ENCODE measurements at places on chromosomes 6 and 20. TPM values are rescaled to one million over a fixed set of nuclear protein-coding genes. Genes with fewer than 3 reads are reported as not detected.

GRCh38 chr20:12180107-12180661, 262.5 kb downstream of the BTBD3 start:
- H3K4me1 ChIP-seq, result no peaks in the 10 kb centered on the region
- H3K27ac ChIP-seq, result no peak overlapping the region
- H3K4me3 ChIP-seq, result no peak overlapping the region
- no peaks in the 10 kb centered on the region for H3K27me3 ChIP-seq
- no peak for DNase-seq
- H3K36me3 ChIP-seq, result no peaks in the 10 kb centered on the region

- peaks cover 5% of the 10 kb centered on the region for H3K4me1 ChIP-seq
- H3K27me3 ChIP-seq, result no peaks in the 10 kb centered on the region
- no peak for DNase-seq
- H3K27ac ChIP-seq, result no peak overlapping the region
- H3K36me3 ChIP-seq, result no peaks in the 10 kb centered on the region
Measured at GRCh38 chr6:15026832-15027231, 219.0 kb upstream of the JARID2 start.

GRCh38 chr6:167851370-167851952, 24.8 kb downstream of the AFDN start:
- no peak for DNase-seq
- no peak overlapping the region for H3K27ac ChIP-seq
- peaks cover 34% of the 10 kb centered on the region for H3K4me1 ChIP-seq
- no peaks in the 10 kb centered on the region for H3K36me3 ChIP-seq
- H3K27me3 ChIP-seq, result no peaks in the 10 kb centered on the region
- no peak overlapping the region for H3K4me3 ChIP-seq

DNA sequence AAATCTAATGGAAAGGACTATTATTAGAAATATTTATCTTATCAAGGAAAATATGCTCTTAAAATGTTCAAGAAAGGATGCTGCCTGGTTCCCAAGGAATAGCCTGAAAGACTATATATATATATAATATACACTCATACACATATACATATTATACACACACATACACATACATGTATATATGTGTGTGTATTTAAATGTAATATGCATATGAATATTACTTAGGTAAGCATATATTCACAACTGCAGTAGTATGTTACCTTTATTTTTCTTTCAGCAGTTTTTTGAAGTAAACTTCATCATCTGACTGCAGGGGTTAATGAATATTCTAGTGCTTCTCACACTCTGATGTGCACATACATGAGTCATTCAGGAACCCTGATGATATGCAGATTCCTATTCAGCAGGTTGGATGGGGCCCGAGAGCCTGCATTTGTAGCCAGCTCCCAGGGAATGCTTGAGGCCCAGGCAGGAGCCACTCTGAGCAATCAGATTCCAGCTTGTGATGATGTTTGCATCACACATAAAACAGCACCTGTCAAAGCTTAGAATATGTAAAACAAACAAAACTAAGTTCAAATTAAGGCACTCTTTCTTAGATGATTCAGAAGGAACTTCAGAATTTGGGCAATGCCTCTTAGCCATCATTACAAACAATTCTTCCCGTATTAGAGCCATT, 16.1 kb downstream of the MYLK4 start:
- peaks cover 36% of the 10 kb centered on the region for H3K4me1 ChIP-seq
- H3K27me3 ChIP-seq, result no peaks in the 10 kb centered on the region
- peak overlapping the region; percentile 81 for H3K27ac ChIP-seq
- no peak for DNase-seq

DNA sequence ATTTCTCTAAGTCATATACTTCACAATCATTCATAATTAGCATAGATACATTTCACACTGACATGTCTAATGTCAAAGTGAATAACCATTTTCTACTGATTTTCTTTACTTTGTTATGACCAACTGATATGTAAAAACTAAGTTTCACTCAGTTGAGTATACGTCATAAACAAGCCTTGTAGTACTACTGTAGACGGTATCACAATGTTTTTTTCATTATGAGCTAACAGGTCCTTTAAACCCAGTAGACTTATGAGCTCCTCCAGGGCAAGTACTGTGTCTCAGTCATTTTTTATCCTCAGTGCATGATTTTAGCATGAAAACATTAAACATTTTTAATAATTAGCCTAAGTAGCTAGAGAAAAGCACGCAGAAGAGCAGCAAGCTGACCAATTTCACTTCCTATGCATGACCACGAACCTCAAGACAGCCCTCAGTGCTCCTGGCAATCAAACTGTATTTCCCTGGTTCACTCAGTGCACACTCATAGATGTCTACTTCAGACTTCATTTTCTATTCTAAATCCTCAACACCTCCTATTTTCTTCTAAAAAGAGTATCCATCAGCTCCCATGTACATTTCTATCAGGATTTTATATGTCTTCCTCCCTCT, 32.0 kb upstream of the TFAP2D start:
- no peak overlapping the region for H3K27ac ChIP-seq
- H3K27me3 ChIP-seq, result no peaks in the 10 kb centered on the region
- H3K4me1 ChIP-seq, result no peaks in the 10 kb centered on the region
- H3K36me3 ChIP-seq, result no peaks in the 10 kb centered on the region
- no peak overlapping the region for H3K4me3 ChIP-seq
- DNase-seq, result no peak

DNA sequence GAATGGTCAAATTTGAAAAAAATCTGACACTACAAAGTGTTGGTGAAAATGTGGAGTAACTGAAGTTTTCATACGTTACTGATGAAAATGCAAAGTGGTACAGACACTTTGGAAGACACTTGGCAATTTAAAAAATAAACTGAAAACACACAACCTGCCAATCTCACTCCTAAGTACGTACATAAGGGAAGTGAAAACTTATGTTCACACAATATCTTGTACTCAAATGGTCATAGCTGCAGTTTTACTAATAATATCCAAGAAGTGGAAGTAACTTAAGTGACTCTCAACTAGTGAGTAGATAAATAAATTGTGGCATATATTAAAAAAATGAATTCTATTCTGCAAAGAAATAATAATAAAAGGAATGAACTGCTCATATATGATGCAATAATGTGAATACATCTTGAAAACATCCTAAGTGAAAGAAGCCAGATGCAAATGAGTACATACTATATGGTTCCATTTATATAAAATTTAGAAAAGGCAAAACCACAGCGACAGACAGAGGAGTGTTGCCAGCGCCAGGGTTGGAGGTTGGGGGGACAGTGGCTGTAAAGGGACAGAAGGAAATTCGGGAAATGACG, 198.2 kb downstream of the ERMARD start:
- H3K36me3 ChIP-seq, result no peaks in the 10 kb centered on the region
- H3K4me3 ChIP-seq, result no peak overlapping the region
- H3K4me1 ChIP-seq, result no peaks in the 10 kb centered on the region
- DNase-seq, result no peak

DNA sequence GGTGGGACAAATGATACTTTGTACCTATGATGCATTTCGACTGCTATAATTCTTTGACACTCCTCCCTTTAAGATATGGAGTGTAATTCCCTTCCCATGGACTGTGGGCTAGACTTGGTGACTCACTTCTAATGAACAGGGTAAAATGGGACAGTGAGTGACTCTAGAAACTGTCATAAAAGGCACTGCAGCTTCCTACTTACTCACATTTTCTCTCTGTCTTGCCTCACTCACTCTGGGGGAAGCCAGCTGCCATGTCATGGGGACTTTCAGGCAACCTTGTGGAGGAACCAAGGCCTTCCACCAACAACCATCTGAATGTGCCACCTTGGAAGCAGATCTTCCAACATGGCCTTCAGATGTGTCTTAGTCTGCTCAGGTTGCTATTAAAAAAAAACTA, 12.9 kb upstream of the GFOD1 start:
- no peaks in the 10 kb centered on the region for H3K4me1 ChIP-seq
- no peaks in the 10 kb centered on the region for H3K27me3 ChIP-seq
- DNase-seq, result no peak
- no peaks in the 10 kb centered on the region for H3K36me3 ChIP-seq

The ARMH2 gene
- total RNA-seq, result not detected

- peak overlapping the region; percentile 70 for H3K4me3 ChIP-seq
- H3K36me3 ChIP-seq, result no peaks in the 10 kb centered on the region
- H3K27ac ChIP-seq, result peak overlapping the region; percentile 65
- H3K4me1 ChIP-seq, result peaks cover 51% of the 10 kb centered on the region
Measured at GRCh38 chr20:3932277-3932676, 43.1 kb downstream of the PANK2 start.

- no peak overlapping the region for H3K27ac ChIP-seq
- no peak overlapping the region for H3K4me3 ChIP-seq
- no peaks in the 10 kb centered on the region for H3K27me3 ChIP-seq
Measured at GRCh38 chr20:60192326-60192725, 234.1 kb downstream of the CDH26 start.

GRCh38 chr6:141634269-141634668, 498.5 kb upstream of the GJE1 start:
- DNase-seq, result no peak
- no peaks in the 10 kb centered on the region for H3K4me1 ChIP-seq
- H3K27ac ChIP-seq, result no peak overlapping the region
- H3K36me3 ChIP-seq, result no peaks in the 10 kb centered on the region

The MATN4 gene
- total RNA-seq, result not detected

The HDGFL1 gene
- not detected for total RNA-seq

- peaks cover 50% of the 10 kb centered on the region for H3K36me3 ChIP-seq
- peak overlapping the region; percentile 87 for H3K27ac ChIP-seq
- no peaks in the 10 kb centered on the region for H3K27me3 ChIP-seq
- H3K4me1 ChIP-seq, result peaks cover 57% of the 10 kb centered on the region
- DNase-seq, result no peak
Measured at GRCh38 chr6:43014434-43014909, 423 bp downstream of the KLHDC3 start.

- no peak overlapping the region for H3K27ac ChIP-seq
- DNase-seq, result peak; percentile 68
- H3K4me3 ChIP-seq, result no peak overlapping the region
Measured at GRCh38 chr6:168355716-168356522, 36.3 kb upstream of the DACT2 start.

- no peaks in the 10 kb centered on the region for H3K27me3 ChIP-seq
- H3K36me3 ChIP-seq, result no peaks in the 10 kb centered on the region
- DNase-seq, result no peak
- H3K4me1 ChIP-seq, result no peaks in the 10 kb centered on the region
Measured at GRCh38 chr20:9889270-9889981, 50.5 kb upstream of the PAK5 start.

The OLIG3 gene
- total RNA-seq, result not detected

DNA sequence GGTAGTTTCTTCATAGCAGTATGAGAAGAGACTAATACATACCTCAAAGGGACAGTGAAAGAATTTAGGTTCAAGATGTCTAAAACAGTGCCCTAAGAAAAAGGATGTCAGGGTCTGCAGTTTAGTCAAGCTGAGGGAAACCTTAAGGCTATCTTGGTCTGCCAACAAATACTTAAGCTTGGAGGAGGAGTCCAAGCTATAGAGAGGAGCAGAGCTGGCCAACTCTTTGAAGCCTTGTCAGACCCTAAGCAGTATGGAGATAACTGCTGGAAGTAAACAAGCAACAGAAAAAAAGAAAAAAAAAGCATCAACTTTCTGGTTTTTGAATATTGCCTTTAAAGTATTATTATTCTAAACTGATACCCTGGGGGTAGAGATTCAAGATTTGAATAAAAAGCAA, 1518.1 kb downstream of the GRIK2 start:
- no peak overlapping the region for H3K4me3 ChIP-seq
- no peak overlapping the region for H3K27ac ChIP-seq

The GNAS-AS1 gene
- total RNA-seq, result not detected

- no peak overlapping the region for H3K4me3 ChIP-seq
- no peaks in the 10 kb centered on the region for H3K36me3 ChIP-seq
- H3K27ac ChIP-seq, result no peak overlapping the region
- no peaks in the 10 kb centered on the region for H3K27me3 ChIP-seq
- no peak for DNase-seq
Measured at GRCh38 chr20:7207186-7207798, 439.8 kb downstream of the BMP2 start.

- H3K4me3 ChIP-seq, result no peak overlapping the region
- DNase-seq, result no peak
- H3K27ac ChIP-seq, result no peak overlapping the region
Measured at GRCh38 chr20:48608756-48609155, 219.0 kb downstream of the PREX1 start.

- no peaks in the 10 kb centered on the region for H3K36me3 ChIP-seq
- no peak overlapping the region for H3K4me3 ChIP-seq
- no peak for DNase-seq
- H3K4me1 ChIP-seq, result no peaks in the 10 kb centered on the region
- no peaks in the 10 kb centered on the region for H3K27me3 ChIP-seq
Measured at GRCh38 chr20:38134427-38135270, 30.4 kb downstream of the TGM2 start.

GRCh38 chr6:25524542-25524941, 127.5 kb upstream of the SCGN start:
- no peak overlapping the region for H3K27ac ChIP-seq
- H3K36me3 ChIP-seq, result no peaks in the 10 kb centered on the region
- H3K4me3 ChIP-seq, result no peak overlapping the region
- no peaks in the 10 kb centered on the region for H3K4me1 ChIP-seq
- H3K27me3 ChIP-seq, result no peaks in the 10 kb centered on the region

- H3K4me3 ChIP-seq, result no peak overlapping the region
- no peaks in the 10 kb centered on the region for H3K27me3 ChIP-seq
- DNase-seq, result no peak
- no peaks in the 10 kb centered on the region for H3K36me3 ChIP-seq
Measured at GRCh38 chr6:56403745-56404144, 156.4 kb upstream of the COL21A1 start.

- no peak overlapping the region for H3K4me3 ChIP-seq
- H3K27ac ChIP-seq, result no peak overlapping the region
- no peaks in the 10 kb centered on the region for H3K27me3 ChIP-seq
- no peak for DNase-seq
Measured at GRCh38 chr20:50459124-50459918, 50.9 kb upstream of the PTPN1 start.

DNA sequence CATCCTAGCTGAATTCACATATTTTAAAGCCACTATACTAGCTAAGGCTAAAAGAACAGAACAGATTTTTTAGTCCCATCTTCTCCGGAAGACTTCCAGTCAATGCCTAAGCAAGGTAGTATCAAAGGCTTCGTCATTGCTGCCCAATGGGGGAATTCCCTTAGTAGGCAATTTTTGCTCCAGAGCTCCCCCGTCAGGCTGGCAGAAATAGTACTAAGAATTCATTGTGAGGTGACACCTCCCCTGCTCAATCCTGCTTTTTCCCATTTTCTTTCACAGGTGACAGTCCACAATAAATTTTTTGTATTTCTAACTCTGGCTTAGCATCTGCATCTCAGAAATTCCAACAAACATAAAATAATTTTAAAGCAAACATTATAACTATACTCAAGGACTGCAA, 52.8 kb upstream of the SRSF6 start:
- H3K4me3 ChIP-seq, result no peak overlapping the region
- no peaks in the 10 kb centered on the region for H3K27me3 ChIP-seq
- H3K4me1 ChIP-seq, result no peaks in the 10 kb centered on the region
- DNase-seq, result no peak
- H3K36me3 ChIP-seq, result no peaks in the 10 kb centered on the region

DNA sequence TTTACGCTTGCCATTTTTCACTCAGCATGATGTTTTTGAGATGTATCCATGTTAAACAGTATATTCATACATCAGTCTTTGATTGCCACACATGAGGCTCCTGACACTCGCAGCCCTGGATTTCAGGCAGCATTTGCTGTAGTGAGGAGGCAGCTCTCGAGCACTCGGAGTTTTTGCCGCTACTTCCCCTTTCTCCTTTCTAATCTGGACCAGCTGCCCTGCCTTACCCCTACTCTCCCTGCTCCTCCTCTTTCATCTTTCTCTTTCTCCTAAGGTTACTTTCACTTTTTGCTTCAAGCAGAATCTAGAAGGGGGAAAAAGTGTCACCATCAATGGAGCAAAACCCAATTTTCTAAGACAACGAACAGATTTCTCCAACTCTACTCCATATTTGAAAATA, 5.9 kb upstream of the CST3 start:
- H3K27ac ChIP-seq, result no peak overlapping the region
- H3K4me3 ChIP-seq, result no peak overlapping the region
- no peaks in the 10 kb centered on the region for H3K36me3 ChIP-seq
- no peak for DNase-seq
- H3K4me1 ChIP-seq, result peaks cover 33% of the 10 kb centered on the region

All from psoas muscle (tissue), 8 donors.